ENCODE measurements at places on chromosomes 7 and 10.

GRCh38 chr7:44131173-44132029 lies 8.1 kb upstream of the POLD2 start:
- DNase-seq, result no peak

GRCh38 chr7:14666304-14666703 lies 236.2 kb downstream of the DGKB start:
- no peak for DNase-seq

GRCh38 chr10:59799421-59799820 lies 46.2 kb upstream of the MRLN start:
- DNase-seq, result no peak

DNA sequence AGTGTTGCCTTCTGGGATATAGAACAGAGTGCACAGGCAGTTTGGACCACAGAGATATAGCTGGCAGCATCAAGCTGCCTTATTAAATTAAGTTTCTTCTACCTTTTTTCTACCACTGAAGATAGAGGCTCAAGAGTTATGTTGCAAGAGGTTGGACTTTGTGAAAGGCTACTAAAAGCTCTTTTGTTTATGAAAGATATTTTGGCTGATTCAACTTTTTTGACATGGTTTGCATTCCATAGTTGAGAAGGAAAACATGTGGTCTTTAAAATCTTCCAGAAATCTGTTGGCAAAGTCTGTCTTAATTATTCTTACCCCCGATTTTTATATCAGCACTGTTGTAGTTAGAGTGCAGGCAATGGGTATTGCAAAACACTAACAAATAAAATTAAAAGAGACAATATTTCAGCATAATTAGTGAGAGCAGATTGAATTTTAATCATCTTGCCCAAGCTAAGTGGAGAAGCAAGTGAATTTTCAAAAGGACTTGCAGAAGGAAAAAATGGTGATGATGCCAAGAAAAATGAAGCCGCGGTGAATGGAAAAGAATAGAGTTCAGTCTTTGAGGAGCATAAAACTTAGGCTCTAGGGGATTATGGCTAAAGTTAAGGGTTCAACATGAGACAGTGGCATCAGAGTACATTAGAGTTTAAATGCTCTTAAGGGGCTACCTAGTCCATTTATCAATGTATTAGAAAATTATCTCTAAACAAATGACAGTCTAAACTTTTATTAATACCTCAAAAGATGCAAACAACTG lies 450.9 kb upstream of the CNTNAP2 start:
- DNase-seq, result no peak

- no peak for DNase-seq
Measured at GRCh38 chr7:45187946-45188411, 30.4 kb downstream of the RAMP3 start.

GRCh38 chr10:82452046-82452445 lies 577.1 kb downstream of the NRG3 start:
- DNase-seq, result no peak

- DNase-seq, result no peak
Measured at GRCh38 chr10:100766693-100767421, 21.5 kb downstream of the PAX2 start.

DNA sequence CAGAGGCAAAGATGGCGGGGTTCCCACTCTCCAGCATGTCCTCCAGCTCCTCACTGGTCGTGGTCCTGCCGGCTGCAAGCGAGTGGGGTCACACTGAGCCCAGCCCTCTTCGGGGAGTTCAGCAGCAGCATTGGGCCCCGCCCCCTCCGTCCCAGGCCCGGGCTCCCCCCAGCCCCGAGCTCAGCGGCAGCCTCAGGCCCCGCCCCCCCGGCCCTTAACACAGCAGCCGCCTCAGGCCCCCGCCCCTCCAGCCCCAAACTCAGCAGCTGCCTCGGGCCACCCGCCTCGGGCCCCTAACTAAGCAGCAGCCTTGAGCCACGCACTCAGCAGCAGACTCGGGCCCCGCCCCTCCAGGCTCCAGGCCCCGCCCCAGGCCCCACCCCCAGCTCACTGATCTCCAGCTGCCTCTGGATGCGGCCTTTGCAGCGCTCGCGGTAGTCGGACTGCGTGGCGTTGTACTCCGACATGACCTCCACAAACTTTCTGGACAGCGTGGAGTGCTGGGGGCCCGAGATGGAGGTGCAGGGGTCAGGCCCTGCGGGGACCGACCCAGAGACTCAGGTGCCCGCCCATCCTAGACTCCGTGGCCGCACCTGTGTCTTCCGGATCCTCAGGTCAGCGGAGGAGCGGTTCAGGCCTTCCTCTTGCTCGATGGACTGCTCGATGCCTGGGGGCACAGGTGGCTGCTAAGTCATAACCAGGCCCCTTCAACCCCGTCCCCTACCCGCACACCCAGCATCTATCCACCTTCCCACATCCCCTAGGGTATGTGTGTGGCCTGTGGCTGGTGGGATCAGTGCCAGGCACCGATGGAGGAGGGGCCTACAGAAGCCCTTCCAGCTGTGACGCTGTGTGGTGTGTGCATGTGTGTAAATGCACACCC lies 15.5 kb downstream of the STX1A start:
- no peak for DNase-seq

- no peak for DNase-seq
Measured at GRCh38 chr7:36564489-36564888, 159.8 kb downstream of the AOAH start.

- no peak for DNase-seq
Measured at GRCh38 chr7:46385662-46386309, 464.7 kb upstream of the IGFBP3 start.
